ENCODE measurements at places on chromosomes 7 and 10.

- DNase-seq = no peak
These were observed 275.2 kb downstream of the BAMBI start for GRCh38 chr10:28952523-28952922.

DNA sequence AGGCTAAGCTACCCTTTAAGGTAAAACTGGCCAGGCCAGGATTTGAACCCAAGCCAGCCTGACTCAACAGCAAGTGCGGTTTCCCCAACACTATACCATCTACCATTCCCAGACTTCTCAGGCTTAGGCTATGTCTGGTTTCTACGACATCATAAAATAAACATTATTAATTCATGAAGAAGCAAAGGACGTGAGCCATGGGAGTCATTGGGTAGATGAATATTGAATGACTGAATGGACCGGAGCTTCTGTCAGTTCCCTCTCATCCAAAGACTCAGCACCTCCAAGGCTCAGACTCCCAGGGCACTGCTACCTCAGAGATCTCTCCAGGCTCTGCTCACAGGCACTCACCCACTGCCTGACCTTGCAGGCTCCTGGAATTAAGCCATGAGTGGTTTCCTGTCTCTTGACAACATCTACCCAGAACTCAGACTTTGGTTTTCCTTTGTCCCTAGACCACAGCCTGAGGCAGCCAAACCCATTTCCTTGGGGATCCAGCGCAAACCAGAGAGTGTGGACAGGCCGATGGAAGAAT lies 64.6 kb upstream of the STEAP1B start:
- no peak for DNase-seq

- DNase-seq = no peak
These were observed 1297.5 kb upstream of the SORCS1 start for GRCh38 chr10:108462005-108462404.

DNA sequence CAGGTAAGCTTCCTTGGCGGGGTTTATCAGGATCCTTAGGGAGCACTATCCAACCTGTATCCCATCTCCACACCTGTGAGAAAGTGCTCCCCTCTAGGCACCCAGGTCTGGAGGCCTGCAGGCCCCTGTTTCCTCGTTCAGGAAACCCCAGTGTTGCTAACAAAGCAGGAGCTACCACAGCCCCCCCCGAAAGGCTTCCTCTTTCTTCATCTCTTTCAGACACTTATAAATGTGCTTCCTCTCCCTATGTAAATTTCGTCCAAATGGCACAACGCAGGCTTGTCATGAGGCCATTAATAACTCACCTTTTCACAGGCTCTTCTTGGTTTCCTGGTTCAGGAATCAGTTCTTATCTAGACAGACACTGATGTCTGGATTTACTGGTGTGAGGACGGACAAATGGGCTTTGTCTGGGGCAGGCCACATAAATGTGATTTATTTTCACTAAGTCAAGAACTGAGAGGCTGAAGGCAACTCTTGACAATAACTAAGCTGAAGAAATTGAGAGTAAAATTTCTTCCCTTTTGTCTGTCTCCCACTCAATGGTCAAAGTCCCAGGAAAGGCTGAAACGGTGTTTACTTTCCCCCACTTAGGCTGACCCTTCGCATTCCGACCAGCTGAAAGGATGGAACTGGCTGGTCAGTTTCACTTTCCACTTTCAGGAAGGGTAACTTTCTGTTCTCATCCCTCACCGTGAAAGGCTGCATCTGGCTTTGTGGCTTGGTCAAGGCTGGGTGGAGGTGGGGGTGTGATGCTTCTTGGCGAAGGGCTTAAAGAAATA lies 46.8 kb downstream of the PIK3AP1 start:
- no peak for DNase-seq

GRCh38 chr10:107379601-107380000 lies 215.1 kb upstream of the SORCS1 start:
- no peak for DNase-seq

DNA sequence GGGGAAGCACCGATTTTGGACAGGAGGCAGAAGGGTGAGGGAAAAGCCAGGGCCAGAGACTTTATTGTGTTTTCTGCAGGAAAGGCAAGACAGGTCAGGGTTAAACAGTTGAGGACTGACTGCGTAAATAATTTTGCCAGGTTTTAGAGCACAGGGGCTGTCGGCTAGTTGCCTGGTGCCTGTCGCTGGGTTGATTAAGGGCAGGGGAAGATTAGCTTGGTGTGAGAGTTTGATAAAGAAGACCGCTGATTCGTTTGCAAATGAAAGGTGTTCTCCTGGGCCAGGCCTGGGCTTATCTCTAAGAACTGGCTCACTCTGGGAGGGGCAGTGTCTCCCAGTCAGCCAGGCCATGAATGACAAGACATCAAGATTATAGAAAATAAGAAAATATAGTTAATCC lies 75.6 kb downstream of the SLC37A3 start:
- no peak for DNase-seq

- DNase-seq = peak; percentile 85
These were observed 47.1 kb upstream of the UCN3 start for GRCh38 chr10:5317547-5318107.

DNA sequence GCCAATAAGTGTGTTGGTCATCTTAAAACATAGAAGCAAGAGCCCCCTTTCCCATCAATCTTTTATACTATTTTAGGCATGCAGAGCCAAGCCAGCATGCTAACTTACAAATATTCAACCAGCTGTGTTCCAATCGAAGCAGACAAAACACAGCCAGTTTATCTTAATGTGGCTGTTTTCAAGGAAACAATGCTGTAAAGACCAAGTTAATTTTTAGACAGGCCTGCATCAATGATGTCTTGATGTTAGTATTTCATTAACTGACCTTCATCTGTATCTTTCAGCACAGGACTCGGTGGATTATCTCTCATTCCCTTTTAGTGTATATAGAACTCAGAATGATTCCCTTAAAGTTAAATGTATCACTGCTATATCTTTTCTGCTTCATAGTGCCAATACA lies 262.0 kb upstream of the ZWINT start:
- no peak for DNase-seq

DNA sequence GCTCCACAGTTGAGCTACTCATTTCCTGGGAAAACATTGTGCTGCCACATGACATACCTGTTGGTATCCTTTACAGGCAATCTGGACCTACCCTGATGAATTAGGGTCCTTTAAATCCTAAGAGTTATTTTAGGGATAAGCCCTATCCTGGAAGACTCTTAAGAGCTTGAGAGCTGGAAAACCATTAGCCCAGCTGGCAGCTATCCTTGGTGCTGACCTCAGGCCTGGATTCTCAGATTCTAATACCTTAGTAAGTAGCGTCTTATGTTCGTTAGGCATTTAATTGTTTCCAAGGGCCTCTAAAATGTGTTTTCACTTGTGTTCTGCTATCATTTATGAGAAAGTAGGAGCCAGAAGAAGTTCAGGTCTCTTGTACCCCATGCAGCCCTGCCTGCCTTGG lies 93.0 kb upstream of the SORCS3 start:
- DNase-seq = no peak

GRCh38 chr10:74825371-74826141 lies 844 bp upstream of the KAT6B start:
- peak; percentile 38 for DNase-seq

GRCh38 chr7:28988810-28989209 lies 30.7 kb upstream of the TRIL start:
- no peak for DNase-seq

GRCh38 chr10:86974484-86974883 lies 6.2 kb downstream of the ADIRF start:
- no peak for DNase-seq

- no peak for DNase-seq
These were observed 849.8 kb upstream of the SORCS1 start for GRCh38 chr10:108014145-108014901.

DNA sequence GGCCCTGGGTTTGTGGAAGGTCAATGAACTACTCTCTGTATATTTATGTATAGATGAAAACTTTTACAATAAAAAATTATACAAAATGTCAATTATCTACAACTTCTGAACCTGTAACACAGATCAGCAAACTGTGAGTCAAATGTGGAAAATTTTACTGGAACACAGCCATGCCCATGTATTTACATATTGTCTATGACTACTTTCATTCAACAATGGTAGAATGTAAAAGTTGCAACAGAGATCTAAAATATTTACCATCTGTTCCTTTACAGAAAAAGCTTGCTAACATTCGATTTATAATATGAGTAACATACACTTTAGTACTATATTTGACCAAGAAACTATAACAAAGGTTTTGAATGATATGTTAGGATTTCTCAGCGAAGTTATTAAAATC lies 481.6 kb downstream of the PARD3 start:
- DNase-seq = no peak

- no peak for DNase-seq
These were observed 87.0 kb downstream of the ARMH3 start for GRCh38 chr10:101968940-101969321.

DNA sequence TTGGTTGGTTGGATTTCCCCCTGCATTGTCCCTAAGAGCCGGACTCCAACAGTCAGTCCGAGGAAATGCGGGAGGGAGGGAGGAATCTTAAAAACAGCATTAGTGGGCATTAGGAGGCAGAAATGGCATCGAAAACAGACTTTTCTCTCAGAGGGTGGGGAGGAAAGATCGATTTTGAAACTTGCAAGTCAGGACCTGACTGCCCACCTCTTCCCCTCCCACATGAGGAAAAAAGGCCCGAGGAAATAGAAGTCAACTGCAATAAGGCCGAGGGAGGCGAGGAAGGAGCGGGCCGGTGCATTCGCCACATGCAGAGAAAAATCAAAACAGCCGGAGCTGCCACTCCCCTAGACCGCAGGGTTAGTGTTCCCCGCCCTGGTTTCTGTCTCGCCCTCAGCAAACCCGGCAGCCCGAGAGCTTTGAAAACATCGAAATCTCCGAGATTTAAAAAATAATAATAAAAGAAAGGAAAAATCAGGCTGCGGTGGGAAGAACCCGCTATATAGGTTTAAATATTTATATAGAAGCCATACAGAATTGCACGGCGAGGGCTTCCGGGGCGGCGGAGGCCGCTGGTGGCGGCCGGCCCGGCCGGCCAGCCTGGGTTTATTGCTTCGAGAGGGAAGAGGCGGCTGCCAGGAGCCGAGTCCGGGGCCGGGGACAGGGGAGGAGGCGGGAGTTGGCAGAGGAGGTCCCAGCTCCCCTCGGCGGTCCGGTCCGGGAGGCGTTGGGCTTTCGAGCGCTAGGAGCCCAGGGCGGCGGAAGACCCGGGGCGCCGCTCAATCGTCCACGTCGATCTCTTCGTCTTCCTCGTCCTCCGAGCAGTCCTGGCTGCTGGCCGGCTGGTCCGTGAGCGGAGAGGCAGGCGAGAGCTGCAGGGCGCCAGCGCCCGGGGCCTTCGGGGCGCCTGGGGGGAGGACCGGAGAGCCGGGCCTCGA lies 2.5 kb downstream of the LBX1 start:
- no peak for DNase-seq

- DNase-seq = no peak
These were observed 259.9 kb downstream of the SKIDA1 start for GRCh38 chr10:21265622-21266021.

DNA sequence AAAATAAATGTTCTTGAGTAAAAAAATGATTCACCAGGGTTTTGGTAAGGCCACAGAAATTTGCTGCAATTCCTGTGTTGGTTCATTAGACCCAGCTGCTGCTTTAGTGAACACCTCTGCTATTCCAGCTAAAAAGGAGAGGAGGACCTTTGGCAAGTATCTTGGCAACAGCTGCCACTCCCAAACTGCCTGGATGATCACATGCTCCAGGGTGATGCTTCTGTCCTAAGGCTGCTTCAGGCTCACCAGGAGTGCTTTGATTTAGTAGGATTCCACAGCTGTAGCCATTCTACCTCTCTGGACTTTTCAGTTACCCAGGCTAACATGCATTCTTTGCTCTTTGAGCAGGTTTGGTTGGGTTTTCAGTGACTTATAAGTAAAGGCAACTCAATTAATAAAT lies 82.6 kb upstream of the NPVF start:
- DNase-seq = no peak

DNA sequence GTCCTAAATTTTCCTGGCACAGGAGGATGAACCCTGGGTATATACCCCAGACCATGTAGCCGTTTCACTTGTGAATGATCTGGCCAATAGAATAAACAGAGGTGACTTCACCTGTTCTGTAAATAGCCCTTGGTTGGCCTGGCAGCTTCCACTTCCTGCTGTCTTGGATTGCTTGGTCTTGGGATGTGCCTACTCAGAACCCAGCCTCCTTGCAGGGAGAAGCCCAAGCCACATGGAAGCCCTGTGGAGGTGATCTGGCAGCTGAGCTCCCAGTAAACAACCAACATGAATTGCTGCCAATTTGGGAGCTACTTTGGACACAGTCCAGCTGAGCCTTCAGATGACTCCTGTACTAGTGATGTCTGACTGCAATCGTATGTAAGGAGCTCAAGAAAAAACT lies 4.8 kb upstream of the RAPGEF5 start:
- DNase-seq = no peak

GRCh38 chr7:115252461-115252860 lies 330.6 kb downstream of the MDFIC start:
- DNase-seq = no peak

GRCh38 chr7:68964060-68964459 lies 634.2 kb upstream of the AUTS2 start:
- DNase-seq = no peak

- no peak for DNase-seq
These were observed 38.8 kb upstream of the CACUL1 start for GRCh38 chr10:118793545-118793944.

DNA sequence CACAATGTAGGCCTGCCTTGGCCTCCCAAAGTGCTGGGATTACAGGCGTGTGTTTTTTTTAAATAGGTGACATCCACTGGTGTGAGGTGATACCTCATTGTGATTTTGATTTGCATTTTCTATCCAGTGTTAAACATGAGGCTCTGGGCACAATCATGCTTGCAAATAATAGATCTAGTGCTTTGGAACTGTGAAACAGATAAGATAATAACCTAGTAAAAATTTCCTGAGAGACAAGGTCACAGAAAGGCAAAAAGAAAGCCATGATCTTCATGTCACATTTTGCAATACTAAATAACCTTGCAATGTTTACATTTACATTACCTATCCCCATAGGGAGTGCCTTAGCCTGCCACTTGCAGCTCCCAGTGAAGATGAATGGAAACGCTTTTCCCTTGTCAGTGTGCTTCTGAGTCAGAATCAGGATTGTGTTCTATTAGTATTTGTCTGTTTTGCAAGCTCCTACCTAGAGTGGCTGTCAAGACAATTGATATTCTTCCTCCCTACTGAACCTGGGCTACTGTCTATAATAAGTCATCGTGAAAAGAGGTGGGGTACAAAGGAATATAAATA lies 256.5 kb downstream of the PHTF2 start:
- no peak for DNase-seq

DNA sequence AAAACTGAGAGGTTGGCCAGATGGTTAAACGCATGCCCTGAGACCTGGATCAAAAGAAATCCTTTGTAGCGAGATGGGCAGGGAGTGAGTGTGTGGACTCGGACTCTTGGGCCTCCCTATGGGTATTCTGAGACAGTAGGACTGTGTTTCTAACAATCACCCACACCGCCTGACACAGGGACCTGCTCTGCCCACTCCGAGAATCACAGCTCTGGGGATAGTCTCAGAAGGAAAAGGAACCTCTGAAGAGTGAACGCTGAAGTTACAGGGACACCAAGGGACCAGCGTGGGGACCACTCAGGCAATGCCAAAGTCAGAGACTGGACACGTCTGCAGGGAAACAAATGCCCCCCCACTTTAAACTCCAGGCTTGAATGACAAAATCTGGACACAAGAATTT lies 242.1 kb upstream of the TCERG1L start:
- DNase-seq = no peak

GRCh38 chr7:91564541-91564940 lies 300.3 kb downstream of the FZD1 start:
- no peak for DNase-seq

All from stimulated activated CD4-positive, alpha-beta T cell treated with anti-CD3 and anti-CD28 coated beads, Interleukin-15, amount 100 ng/mL, for 48 hours (primary cell).